GM12892 (cell line): ENCODE measurements at places on chromosomes 1 and 21.
A peak's percentile ranks its signal among the peaks of the same experiment; 100 is the strongest.

- no peak for DNase-seq
Observed at GRCh38 chr1:236345728-236346127, 48.4 kb upstream of the EDARADD start.

DNA sequence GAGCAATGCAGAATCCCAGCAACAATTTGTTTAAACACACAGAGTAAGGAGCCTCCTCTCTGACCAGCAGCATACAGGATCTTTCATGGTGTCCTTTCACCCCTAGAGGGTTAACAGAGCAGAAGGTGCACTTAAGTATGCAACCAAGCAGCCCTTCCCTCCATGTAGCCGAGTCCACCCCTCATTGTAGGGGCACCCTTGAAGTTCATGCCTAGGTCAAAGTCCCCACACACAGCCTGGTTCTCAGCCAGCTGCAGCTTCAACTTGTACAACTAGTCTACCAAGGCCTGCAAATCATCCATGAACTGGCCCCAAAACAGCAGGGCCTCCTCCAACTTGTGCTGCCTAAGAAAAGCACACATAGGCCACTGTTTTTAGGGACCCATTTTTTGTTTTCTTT lies 7.0 kb upstream of the BMP8B start:
- DNase-seq: no peak

- peak; percentile 79 for DNase-seq
Observed at GRCh38 chr1:9426291-9426711, 113.0 kb upstream of the SLC25A33 start.

DNA sequence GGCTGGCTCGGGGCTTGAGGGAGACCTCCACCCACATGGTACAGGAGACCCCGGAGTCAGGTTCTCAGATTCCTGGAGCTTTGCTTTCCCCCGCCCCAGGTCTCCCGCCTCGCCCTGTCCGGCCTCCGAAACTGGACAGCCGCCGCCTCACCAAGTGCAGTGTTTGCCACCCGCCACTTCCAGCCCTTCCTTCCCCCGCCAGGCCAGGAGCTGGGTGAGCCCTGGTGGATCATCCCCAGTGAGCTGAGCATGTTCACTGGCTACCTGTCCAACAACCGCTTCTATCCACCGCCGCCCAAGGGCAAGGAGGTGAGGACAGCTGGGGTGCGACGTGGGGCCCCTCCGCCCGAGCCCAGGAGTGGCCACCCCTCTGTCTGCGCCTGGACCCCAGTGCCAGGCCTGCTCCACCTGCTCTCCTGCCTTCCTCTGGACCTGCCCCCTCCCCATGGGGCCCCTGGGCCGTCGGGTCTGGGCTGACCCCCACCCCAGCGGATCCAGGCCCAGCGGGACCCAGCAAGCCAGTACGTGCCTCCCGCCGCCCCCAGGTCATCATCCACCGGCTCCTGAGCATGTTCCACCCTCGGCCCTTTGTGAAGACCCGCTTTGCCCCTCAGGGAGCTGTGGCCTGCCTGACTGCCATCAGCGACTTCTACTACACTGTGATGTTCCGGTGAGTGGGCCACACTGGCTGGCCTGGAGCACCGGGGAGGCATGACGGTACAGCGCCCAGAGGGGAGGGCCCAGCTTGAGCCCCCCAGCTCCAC lies 8.7 kb downstream of the SELENON start:
- no peak for DNase-seq

GRCh38 chr1:1307261-1307922 lies 338 bp downstream of the ACAP3 start:
- no peak for DNase-seq

GRCh38 chr1:156963621-156964020 lies 43.2 kb downstream of the LRRC71 start:
- DNase-seq: no peak

DNA sequence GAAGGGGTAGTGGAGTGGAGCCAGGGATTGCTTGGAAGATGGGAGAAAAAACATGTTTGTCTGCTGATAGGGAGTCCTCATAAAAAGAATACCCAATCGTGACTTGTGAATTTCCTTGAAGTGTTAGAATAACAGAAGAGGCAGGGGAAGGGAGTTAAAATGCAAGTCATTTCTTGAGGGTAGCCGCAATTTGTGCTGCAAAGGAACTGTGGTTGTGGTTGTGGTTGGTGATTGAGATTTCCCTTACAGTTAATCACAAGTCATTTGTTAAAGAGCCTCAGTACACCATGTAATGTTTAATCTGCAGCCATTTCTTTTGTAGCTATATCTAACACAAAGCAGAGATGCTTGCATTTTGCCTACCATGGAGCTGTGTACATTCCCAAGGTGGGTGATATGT lies 38.5 kb upstream of the EGLN1 start:
- no peak for DNase-seq

DNA sequence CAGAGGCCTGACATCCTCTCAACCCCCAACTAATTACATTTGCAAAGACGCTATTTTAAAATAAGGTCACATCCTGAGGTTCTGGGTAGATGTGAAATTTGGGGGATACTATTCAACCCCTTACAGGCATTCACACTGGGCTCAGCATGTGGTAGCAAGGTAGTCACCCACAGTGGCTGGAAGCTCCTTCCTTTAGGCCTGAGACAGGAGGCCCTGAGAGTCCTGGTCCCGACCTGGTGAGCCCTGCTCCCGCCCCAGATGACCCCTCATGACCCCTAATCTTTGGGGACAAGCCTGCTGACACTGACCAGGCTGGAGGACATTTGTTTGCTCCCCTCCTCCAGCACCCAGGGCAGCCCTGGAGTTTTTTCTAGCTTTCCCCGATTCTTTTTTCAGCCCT lies 225.9 kb downstream of the DYRK1A start:
- no peak for DNase-seq

DNA sequence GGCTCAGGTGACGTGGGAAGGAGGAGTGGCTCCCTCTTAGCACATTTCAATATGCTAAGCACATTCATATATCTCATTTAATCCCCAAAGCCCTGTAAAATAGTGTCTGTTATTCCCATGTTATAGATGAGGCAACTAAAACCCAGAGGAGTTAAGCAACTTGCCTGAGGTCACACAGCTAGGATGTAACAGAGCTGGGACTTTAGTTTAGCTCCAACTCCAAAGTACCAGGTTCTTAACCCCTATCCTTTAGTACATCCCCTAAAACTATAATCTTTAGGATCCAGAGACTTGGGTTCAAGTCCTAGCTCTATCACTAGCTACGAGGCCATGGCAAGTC lies 48.5 kb downstream of the LGR6 start:
- DNase-seq: no peak

- DNase-seq: no peak
Observed at GRCh38 chr1:156876281-156876680, 15.6 kb downstream of the NTRK1 start.

- DNase-seq: no peak
Observed at GRCh38 chr1:49298304-49298703, 521.6 kb upstream of the BEND5 start.

DNA sequence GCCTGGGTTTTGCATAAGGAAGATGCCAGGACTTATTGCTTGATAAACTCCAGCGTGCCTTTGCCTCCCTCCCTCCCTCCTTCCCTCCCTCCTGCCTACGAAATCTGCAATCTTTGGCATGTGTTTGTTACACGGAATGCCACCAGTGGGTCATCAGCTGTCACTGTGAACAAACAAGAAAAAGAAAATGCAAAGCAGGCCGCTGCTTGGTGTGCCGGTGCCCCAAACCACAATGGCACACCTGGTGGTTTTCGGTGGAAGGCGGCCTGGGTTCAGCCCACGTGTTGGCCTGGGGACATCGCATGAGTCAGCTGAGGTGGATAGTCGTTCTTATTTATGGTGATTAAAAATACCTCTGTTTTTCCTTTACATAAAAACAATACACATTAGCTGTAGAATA lies 16.3 kb upstream of the IFNLR1 start:
- peak; percentile 55 for DNase-seq

DNA sequence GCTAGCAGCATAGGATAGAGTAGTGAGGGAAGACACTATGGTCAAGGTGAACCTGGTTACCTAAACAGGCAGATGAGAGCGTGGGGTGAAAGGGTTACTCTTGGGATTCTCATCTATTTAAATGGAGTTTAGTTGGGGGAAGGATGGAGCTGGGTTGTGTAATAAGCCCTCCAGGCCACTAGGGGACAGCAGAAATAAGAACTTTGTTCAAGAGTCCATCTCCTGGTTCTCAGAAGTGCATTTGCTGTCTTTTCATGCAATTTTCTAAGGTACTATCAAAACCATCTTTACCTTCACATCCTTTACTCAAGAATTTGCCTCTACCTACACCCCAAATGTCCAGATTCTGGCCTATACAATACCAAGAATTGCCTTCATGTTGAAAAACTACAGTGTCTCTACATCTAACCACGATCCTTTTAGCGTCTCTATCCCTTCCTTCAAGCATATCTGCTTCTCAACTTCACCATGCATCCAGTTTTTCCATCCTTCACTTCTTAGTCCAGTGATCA lies 28.0 kb downstream of the SLAMF1 start:
- DNase-seq: no peak

DNA sequence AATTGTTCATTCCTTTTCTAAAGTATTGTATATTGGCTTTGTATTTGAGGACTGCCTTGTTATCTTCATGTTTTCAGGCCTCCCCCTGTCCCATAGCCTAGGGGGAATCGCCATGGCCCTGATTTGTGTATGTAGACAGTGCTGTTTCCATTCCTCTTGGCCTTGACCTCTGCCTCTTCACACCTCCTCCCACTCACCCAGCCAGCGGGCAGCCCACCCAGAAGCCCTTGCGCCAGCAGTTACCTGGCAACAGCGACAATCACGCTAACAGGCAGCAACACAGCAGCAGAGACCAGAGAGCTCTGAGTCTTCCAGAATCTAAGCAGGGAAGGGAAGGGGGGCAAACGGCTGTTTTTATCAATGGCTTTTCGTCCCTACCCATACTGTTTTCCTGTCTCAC lies 50.0 kb upstream of the NPL start:
- DNase-seq: no peak

- no peak for DNase-seq
Observed at GRCh38 chr1:91757763-91758460, 128.0 kb downstream of the TGFBR3 start.

DNA sequence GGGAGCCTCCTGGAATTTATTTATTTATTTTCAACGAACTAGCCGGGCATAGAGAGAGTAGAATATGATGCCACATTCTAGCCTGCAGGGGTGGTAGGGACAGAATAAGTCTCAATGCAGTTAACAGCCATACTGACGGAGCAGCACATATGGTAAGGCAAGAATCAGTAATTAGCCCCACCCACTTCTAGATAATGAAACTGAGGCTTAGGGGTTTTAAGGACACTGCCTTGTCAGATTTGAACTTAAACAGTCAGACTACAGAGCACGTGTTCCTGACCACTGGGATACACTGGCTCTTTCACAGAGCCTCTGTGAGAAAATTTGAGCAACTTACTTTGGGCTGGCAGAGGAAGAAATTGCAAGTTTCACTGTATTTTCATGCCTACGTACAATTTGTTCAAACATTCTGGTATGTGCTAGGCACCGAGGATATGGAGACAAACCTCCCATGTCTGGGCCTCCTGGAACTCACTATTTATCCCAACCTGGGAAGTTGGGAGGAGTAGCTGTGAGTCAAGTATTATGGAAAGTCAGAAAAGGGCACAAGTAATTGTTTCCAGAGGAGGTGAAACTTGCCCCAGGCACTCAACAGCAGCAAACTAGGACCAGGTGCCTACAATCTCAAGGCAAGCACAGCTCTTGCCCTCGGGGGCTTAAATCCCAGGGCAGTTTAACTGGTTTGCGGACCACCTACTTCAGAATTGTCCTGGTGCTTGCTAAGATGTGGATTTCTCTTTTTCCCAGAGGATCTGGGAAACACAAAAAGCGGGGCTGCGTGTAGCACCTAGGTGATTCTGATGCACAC lies 1.6 kb upstream of the CLIC4 start:
- DNase-seq: no peak

- no peak for DNase-seq
Observed at GRCh38 chr1:60949154-60949825, 133.1 kb upstream of the NFIA start.

- DNase-seq: no peak
Observed at GRCh38 chr1:77831566-77831965, 52.1 kb downstream of the MIGA1 start.

GRCh38 chr1:153494976-153495535 lies 34.6 kb upstream of the S100A7 start:
- DNase-seq: peak; percentile 31

- DNase-seq: no peak
Observed at GRCh38 chr1:30188999-30189398, 534.4 kb downstream of the MATN1 start.

GRCh38 chr21:43578677-43579303 lies 80.5 kb downstream of the HSF2BP start:
- no peak for DNase-seq

DNA sequence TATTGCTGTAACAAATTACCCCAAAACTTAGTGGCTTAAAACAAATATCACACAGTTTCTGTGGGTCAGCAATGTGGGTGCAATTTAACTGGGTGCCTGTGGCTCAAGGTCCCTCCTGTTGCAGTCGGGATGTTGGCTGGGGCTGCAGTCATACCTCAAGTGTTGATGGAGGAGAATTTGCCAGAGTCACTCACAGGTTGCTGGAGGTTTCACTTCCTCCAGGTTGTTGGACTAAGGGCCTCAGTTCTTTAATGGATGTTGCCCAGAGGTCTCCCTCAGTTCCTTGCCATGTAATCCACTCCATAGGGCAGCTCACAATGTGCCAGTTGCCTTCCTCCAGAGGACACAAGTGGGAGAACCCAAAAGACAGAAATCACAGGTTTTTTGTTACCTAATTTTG lies 2.5 kb upstream of the TAF13 start:
- DNase-seq: no peak

- no peak for DNase-seq
Observed at GRCh38 chr1:175319912-175320230, 127.3 kb upstream of the KIAA0040 start.

DNA sequence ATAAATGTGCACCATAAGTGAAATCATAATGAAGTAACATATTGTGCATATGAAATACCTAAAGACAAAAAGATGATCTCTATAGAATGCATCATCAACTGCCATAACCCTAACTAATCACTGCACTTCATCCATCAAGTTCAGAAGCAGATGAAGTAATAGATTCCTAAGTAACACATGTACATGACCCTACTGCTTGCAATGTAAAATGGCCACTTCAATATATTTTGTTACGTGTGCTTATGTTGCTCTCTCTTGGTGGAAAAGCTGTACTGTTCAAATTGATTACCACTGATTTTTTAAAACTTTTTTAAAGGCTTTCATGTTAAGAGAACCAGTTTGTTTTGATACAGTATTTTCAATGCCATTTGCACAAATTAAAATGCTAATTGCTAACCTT lies 141.8 kb downstream of the TTLL7 start:
- no peak for DNase-seq

- no peak for DNase-seq
Observed at GRCh38 chr1:109763646-109764415, at the start of gene EPS8L3. TSS of gene EPS8L3 (minus strand) at chr1:109763923. CDS start at chr1:109761749, 2,174 bp downstream.

DNA sequence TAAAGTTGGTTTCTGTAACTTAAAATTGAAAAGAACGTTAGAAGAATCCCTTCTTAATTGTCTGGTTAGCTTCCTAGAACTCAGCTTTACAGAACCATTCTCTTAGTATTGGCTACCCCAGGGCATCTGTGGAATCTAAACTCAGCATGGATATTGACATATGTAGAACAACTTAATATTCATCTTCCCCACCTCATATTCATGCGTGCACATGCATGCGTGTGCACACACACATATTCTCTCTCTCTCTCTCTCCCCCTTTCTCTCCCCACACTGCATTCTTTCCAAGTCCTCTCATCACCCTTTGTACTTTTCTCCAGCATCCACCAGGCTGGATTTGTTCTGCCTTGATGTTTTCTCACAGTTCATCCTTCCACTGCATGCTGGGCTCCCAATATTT lies 13.4 kb downstream of the PIGM start:
- no peak for DNase-seq
